ENCODE measurements at places on chromosomes 2 and 18. TPM values are rescaled to one million over a fixed set of nuclear protein-coding genes. Genes with fewer than 3 reads are reported as not detected.

- H3K36me3 ChIP-seq = no peaks in the 10 kb centered on the region
- H3K4me1 ChIP-seq = peaks cover 1% of the 10 kb centered on the region
- no peak overlapping the region for H3K4me3 ChIP-seq
- no peak for DNase-seq
Measured at GRCh38 chr2:231348704-231349373, 46.7 kb upstream of the B3GNT7 start.

GRCh38 chr2:129275706-129276105 is 703.8 kb upstream of the RAB6C start:
- H3K4me3 ChIP-seq = no peak overlapping the region
- H3K27ac ChIP-seq = no peak overlapping the region
- peaks cover 4% of the 10 kb centered on the region for H3K27me3 ChIP-seq
- H3K4me1 ChIP-seq = no peaks in the 10 kb centered on the region
- DNase-seq = no peak
- no peaks in the 10 kb centered on the region for H3K36me3 ChIP-seq

GRCh38 chr2:237628247-237629187 is 1.1 kb downstream of the LRRFIP1 start:
- DNase-seq = no peak
- peak overlapping the region; percentile 66 for H3K4me3 ChIP-seq
- H3K27ac ChIP-seq = peak overlapping the region; percentile 27
- no peaks in the 10 kb centered on the region for H3K27me3 ChIP-seq

Gene CD226
- 6.3 TPM for total RNA-seq

- no peak overlapping the region for H3K4me3 ChIP-seq
- no peaks in the 10 kb centered on the region for H3K27me3 ChIP-seq
- no peak for DNase-seq
- H3K27ac ChIP-seq = no peak overlapping the region
- no peaks in the 10 kb centered on the region for H3K4me1 ChIP-seq
- H3K36me3 ChIP-seq = no peaks in the 10 kb centered on the region
Measured at GRCh38 chr18:60649842-60650536, 277.4 kb upstream of the MC4R start.

Gene ITM2C
- 99.7 TPM for total RNA-seq

DNA sequence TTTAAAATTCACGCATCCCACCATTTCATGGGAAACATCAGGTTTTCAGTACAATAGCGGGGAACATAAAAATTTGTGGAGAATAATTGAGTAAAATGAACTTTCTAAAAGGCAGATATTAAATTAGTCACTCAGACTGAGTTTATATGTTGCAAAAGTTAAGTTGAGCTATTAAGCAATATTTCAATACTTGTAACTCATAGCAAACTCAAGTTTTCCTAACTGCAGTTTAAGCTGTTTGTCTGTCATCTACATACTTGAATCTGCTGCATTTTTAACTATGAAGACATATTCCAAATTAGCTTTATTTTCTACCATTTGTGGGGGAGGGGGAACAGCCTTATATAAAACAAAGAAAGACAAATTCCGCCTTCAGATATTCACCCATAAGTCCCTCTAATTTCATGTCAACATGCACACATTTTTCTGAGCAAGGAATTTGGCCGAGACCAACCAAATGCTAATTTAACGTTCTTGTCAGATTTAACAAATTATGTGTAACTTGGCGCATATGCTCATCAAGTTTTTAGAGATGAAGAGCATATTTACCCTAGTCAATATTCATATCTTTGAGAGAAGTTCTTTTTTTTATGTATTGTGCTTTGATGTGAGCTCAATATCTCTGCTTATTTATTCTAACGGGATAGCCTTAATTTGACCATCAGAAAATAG is 462.9 kb downstream of the TXNL1 start:
- no peak overlapping the region for H3K4me3 ChIP-seq
- H3K27ac ChIP-seq = no peak overlapping the region
- peaks cover 5% of the 10 kb centered on the region for H3K4me1 ChIP-seq

DNA sequence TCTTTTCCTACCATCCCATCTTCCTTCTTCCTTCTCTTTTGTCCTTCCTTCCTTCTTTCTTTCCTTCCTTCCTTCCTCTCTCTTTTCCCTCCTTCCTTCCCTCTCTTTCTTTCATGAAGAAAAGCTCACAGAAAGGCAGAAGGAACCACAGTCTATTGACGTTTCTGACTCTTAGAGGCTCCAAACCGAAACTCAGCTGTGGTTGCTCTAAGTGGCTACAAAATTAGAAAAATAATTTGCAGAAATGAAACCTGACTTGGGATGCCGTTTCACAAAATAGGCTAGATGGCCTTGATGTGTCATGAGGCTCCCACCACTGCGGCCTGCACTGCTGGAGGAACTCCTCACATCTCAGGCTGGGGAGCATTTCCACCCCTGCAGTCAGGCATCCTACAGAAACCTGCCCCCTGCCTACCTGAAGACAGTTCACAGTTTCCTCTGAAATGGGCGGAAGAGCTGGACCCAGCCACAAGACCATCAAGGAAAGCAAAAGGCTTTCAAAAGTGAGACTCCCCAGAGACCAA is 165.6 kb downstream of the SMAD7 start:
- peaks cover 6% of the 10 kb centered on the region for H3K36me3 ChIP-seq
- H3K27me3 ChIP-seq = no peaks in the 10 kb centered on the region
- DNase-seq = no peak
- H3K4me1 ChIP-seq = peaks cover 18% of the 10 kb centered on the region
- no peak overlapping the region for H3K4me3 ChIP-seq

DNA sequence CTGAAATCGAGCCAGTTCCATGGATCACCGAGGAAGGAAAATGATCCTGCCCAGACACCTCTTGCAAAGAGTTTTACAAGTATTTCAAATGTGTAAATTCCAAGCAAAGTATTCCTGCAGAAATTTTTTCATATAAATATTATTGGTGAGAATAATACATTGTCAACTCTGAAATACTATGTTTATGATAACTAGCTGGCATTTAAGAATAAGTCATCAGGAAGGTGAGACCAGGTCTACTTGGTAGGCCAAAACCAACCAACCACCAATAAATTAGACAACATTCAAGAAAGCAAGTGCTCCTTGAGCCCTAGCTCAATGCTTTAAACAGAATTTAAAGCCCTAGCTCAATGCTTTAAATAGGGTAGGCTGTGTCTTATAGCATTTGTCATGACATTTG is 21.7 kb downstream of the SCN7A start:
- H3K4me3 ChIP-seq = no peak overlapping the region
- no peak overlapping the region for H3K27ac ChIP-seq
- DNase-seq = no peak
- H3K36me3 ChIP-seq = peaks cover 5% of the 10 kb centered on the region
- no peaks in the 10 kb centered on the region for H3K4me1 ChIP-seq

Gene SUCLG1
- 56.2 TPM for total RNA-seq

DNA sequence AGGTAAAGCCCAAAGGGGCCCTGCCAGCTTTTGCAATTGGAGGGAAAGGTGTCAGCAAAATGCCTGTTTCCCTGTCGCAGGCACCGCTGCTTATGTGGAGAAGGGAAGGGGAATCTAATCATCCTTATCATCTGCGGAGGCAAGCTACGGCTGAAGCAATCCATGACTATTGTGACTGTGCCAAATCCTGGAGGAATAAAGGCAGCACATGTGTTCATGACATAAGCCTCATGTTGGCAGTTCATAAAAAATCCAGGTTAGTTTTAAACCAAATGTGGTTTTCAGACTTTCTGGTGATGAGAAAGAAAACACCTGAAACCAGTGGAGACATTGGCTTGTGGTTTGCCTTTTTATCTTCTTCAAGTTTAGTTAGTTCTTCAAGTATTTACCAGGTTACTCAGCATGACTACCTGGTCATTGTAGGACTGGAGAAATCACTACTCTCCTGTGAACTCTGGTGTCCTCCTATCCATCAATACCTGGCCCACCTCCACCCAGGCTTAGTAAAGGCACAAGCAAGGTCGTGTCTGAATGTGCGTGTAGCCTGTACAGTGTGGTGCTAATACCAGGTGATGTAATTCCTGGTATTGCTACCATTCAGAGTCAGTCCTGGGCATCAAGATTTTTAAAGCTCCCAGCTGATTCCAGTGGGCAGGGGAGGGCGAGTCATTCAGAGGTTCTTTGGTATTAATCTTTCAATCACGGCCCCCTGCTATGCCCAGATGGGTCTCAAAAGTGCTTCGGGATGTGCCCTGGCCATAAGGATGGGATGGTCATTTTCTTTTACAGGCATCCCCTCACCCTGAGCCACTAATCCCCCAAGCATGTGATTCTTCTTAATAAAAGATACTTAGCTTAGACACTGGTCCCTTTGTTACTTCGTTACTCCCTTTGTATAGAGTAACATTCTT is 96.8 kb downstream of the TGFA start:
- H3K4me1 ChIP-seq = no peaks in the 10 kb centered on the region
- H3K27me3 ChIP-seq = peaks cover 3% of the 10 kb centered on the region
- H3K4me3 ChIP-seq = no peak overlapping the region
- no peak overlapping the region for H3K27ac ChIP-seq
- peak; percentile 64 for DNase-seq

- H3K27me3 ChIP-seq = no peaks in the 10 kb centered on the region
- no peak overlapping the region for H3K27ac ChIP-seq
- peaks cover 20% of the 10 kb centered on the region for H3K4me1 ChIP-seq
- H3K4me3 ChIP-seq = no peak overlapping the region
- no peak for DNase-seq
Measured at GRCh38 chr2:23241611-23242245, 143.3 kb upstream of the KLHL29 start.

GRCh38 chr18:10113121-10114022 is 199.6 kb downstream of the VAPA start:
- peaks cover 7% of the 10 kb centered on the region for H3K4me1 ChIP-seq
- no peak overlapping the region for H3K27ac ChIP-seq
- DNase-seq = peak; percentile 96
- no peak overlapping the region for H3K4me3 ChIP-seq
- no peaks in the 10 kb centered on the region for H3K36me3 ChIP-seq
- no peaks in the 10 kb centered on the region for H3K27me3 ChIP-seq

DNA sequence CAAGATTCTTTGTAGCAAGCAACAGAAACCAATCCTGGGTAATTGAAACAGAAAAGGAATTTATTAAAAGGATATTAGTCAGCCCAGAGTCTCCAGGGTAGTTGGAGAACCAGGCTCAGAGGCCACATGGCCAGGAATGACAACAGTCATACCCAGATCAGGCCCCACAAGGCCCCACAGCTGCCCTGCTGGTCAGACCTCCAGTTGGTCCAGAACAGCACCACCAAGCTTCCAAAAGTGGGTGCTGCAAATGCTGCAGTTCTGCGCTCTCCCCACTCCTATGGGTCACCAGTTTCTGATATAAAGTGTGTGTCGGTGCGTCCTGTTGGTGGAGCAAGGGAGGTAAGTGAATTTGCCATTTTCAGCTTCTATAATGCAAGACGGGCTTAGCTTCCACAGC is 29.9 kb downstream of the KLHL29 start:
- H3K36me3 ChIP-seq = no peaks in the 10 kb centered on the region
- H3K27ac ChIP-seq = no peak overlapping the region
- H3K4me3 ChIP-seq = no peak overlapping the region
- H3K4me1 ChIP-seq = no peaks in the 10 kb centered on the region
- H3K27me3 ChIP-seq = no peaks in the 10 kb centered on the region

DNA sequence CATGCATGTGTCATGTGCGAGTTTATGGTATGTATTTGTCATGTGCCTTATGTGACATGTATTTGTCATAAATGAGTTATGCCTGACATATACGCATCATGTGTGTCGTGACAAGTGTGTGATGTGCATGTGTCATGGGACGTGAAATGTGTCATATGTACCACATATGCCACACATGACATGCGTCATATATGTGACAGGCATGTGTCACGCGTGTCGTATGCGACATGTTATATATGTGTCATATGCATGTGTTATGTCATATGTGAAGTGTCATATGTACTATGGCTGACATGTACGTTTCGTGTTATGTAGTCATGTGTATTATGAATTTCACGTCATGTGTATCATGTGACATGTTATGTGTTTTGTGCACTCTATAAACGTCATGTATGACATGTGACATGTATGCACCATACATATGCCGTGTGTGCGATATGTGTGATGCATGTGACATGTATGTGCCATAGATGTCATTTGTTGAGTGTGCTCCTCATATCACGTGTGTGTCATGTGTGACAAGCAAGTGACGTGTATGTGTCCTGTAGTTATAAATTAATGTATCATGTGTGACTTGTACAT is 2152.3 kb upstream of the PIK3C3 start:
- no peak overlapping the region for H3K27ac ChIP-seq
- H3K36me3 ChIP-seq = no peaks in the 10 kb centered on the region
- H3K4me1 ChIP-seq = peaks cover 5% of the 10 kb centered on the region
- H3K4me3 ChIP-seq = no peak overlapping the region

Gene CNGA3
- 0.23 TPM for total RNA-seq

DNA sequence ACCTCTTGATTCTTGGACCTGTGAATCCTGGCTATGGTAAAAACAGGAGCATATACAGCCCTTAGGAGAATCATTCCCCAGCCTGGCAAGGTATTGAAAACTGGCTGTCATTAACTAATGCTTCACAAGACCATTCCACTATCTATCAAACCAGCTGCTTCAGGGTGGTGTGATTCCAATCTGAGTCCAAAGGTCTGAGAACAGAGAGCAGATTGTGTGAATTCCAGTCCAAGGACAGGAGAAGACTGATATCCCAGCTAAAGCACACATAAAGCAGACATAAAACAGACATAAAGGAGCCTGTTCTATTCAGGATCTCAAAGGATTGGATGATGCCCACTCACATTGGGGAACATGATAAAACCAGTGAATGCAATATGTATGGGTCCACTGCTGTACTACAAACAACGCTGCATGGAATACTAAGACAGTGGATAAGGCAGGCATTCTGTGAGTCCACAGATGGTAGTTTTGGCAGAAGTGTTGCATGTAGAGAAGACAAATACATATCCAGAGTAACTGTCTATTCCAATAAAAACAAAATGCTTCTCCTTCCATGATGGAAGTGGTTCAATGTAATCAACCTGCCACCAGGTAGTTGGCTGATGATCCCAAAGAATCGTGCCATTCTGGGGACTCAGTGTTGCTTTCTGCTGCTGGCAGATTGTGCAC is 363.9 kb downstream of the KCNJ3 start:
- H3K4me1 ChIP-seq = no peaks in the 10 kb centered on the region
- no peak for DNase-seq
- H3K27ac ChIP-seq = no peak overlapping the region
- no peaks in the 10 kb centered on the region for H3K27me3 ChIP-seq
- H3K4me3 ChIP-seq = no peak overlapping the region

GRCh38 chr2:208234786-208235185 is 20.1 kb downstream of the IDH1 start:
- no peak overlapping the region for H3K4me3 ChIP-seq
- no peak overlapping the region for H3K27ac ChIP-seq
- H3K27me3 ChIP-seq = no peaks in the 10 kb centered on the region
- DNase-seq = no peak
- no peaks in the 10 kb centered on the region for H3K4me1 ChIP-seq
- H3K36me3 ChIP-seq = peaks cover 16% of the 10 kb centered on the region

- H3K27ac ChIP-seq = peak overlapping the region; percentile 87
- no peaks in the 10 kb centered on the region for H3K27me3 ChIP-seq
- no peak overlapping the region for H3K4me3 ChIP-seq
- no peak for DNase-seq
- H3K4me1 ChIP-seq = peaks cover 1% of the 10 kb centered on the region
Measured at GRCh38 chr2:144431392-144431783, 88.5 kb downstream of the ZEB2 start.

- no peak overlapping the region for H3K27ac ChIP-seq
- no peak overlapping the region for H3K4me3 ChIP-seq
- peaks cover 4% of the 10 kb centered on the region for H3K4me1 ChIP-seq
- H3K27me3 ChIP-seq = no peaks in the 10 kb centered on the region
Measured at GRCh38 chr18:51278045-51278649, 80.7 kb upstream of the MEX3C start.

- H3K4me1 ChIP-seq = no peaks in the 10 kb centered on the region
- H3K27me3 ChIP-seq = no peaks in the 10 kb centered on the region
- H3K4me3 ChIP-seq = no peak overlapping the region
- H3K36me3 ChIP-seq = peaks cover 1% of the 10 kb centered on the region
Measured at GRCh38 chr2:222582928-222583327, 73.0 kb downstream of the FARSB start.

Data from lung (tissue), 17 donors.